NCI-H1930 (cell line): ENCODE measurements at places on chromosomes 2 and 18.

DNA sequence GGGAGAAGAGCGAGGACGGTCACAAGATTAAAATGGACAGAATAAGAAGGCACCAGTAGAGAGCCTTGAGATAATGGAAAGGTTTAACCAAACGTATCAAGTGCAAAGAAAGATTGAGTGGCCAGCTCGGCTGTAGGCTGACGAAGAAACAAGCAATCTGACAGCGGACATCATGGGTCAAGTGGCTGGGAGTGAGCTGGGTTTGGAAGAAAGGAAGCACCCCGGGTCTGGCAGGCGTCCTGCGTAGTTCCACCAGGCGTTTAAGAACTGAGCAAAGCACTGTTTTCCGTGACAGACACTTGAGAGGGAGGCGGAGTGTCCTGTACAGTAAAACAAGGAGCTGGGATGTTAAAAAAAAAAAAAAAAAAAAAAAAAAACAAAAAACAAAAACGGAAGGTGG is 27.1 kb downstream of the DAPL1 start:
- DNase-seq, result no peak

- DNase-seq, result no peak
Measured at GRCh38 chr18:22739789-22740188, 193.3 kb upstream of the RBBP8 start.

- DNase-seq, result no peak
Measured at GRCh38 chr2:67760995-67761394, 301.8 kb downstream of the C1D start.

DNA sequence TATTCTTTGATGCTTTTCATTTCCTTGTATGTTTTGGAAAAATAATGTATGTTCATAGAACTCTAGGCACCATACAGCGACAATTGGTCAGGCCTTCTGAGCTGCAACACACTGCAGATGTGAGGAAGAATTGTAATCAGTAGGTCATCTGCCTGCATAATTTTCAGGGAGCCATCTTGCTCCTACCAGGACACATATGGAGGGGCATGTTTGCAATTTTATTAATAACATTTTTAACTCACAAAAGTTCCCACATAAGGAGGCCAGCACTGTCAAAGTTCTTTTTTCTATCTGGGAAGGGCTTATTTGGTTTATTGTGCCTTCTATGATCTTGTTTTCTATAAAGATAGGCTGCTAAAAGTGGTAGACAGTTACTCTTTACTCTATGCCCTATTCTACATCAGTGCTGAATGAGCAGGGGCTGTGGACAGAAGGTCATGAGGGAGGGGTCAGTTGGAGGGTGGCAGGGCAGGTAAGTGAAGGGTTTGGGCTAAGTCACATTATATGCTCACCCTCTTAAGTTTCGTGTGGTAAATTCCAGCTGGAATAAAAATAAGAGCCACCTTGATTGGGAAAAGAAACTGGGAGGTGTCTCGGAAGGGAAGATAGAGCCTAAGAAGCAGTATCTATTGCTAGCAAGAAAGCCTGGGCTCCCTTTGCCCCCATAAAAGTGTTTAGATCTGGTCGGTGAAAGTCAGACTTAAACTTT is 126.3 kb downstream of the PLCL1 start:
- DNase-seq, result no peak

DNA sequence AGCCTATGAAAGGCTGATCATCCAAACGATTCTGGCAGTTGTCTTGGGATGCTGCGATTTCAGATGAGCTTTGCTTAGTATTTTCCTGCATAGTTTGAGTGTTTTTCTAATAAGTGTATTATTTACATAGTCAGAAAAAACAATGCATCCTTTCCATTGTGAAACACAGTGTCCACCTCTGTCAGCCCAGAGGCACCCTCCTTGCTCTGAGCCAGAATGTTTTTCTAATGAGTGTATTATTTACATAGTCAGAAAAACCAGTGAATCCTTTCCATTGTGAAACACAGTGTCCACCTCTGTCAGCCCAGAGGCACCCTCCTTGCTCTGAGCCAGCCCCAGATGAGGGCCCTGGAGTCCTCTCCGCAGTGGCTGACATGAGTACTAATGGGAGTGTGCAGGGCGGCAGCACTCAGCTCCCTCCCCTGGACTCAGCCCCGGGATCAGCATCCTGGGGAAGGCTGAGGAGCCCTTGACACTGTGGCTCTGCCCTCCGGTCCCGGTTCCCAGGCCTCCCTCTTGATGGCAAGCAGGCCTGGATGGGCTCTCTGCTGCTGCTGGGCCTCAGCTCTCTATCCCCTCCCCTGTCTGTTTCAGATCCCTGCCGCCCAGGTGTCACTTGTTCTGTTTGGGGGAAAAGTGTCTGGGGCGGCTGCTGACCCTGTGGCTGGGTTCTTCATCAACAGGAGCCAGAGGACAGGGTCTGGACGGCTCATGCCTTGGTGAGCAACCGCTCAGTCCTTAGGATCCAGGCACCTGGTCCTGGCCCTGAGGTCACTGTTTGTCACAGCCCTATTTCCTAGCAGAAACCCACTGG is 5.9 kb downstream of the MFSD2B start:
- no peak for DNase-seq

- no peak for DNase-seq
Measured at GRCh38 chr2:6143812-6144211, 451.6 kb downstream of the SOX11 start.

DNA sequence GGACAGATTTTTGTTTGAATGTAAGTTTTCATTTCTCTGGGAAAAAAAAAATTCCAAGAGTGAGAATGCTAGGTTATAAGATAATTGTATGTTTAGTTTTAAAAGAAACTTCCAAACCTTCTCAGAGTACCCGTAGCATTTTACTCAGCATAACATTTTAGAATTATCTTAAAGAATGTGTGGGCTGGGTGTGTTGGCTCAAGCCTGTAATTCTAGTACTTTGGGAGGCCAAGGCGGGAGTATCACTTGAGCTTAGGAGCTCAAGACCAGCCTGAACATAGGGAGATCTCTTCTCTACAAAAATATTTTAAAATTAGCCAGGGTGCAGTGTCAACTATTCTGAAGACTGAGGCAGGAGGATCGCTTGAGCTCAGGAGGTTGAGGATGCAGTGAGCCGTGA is 57.4 kb upstream of the RMP24 start:
- DNase-seq, result no peak

GRCh38 chr2:40292291-40292690 is 159.6 kb downstream of the SLC8A1 start:
- DNase-seq, result no peak

DNA sequence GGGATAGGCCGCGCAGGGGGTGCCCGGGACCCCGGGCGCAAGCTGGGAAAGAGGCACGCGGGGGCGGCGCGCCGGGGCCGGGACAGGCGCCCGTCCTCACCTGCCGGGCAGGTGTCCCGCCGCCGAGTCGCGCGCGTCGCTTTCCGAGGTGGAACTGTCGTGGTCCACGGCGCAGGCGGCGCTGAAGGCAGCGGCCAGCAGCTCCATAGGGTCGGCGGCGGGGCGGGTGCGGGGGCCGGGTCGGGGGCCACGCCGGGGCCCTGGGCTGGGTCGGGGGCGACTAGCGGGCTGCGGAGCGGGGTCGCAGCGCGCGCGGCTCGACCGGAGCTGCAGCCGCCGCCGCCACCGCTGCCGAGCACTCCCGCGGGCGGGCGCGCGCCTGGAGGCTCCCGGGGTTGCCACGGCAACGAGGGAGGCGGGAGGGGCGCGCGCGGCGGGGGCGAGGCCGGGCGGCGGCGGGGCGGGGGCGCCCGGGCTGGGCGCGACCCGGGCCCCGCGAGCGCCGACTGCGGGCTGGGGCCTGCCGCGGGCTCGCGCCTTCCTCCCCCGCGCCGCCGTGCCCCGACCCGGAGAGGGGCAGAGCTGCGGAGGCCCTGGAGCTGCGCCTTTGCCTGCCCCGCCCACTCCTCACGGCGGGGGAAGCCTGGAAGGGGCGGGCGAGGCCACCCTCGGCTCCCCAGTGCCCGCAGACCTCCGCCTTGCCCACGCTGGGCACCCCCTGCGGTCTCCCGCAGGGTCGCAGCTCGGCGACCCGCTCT is 57.9 kb downstream of the SNORC start:
- peak; percentile 49 for DNase-seq

DNA sequence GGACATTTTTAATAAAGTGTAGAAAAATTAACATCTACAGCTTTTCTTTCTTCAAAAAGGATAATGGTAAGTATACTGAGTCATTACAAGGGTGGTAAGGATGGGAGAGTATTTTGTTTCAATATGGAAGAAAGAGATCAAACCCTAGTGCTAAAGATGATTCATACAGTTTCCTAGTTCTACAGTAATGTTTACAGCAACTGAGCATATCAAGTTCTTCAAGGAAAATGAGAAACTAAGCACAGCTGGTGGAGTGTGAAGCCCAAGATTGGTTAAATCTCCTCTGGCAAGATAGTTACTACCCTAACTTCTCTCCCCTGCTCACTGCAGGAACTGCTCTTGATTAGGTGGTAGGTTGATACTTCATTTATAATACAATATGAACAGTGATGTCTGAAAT is 467.5 kb downstream of the XIRP2 start:
- no peak for DNase-seq

DNA sequence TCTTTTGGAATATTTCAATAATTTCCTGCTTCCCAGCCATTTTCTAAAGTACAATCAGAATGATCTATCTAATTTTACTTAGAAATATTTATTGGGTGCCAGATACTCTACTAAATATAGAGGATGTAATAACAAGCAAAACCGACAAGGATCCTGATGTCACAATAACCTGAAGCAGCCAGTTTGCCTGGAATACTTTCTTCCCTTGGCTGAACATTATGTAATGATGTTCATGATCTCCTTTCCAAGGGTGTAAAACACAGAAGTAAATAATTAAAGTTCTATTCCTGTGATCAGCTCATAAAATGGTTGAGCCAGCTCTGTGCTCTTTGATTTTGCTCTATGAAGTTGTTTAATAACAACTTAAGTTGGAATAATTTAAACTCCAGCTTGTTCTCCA is 2.6 kb upstream of the MRPL19 start:
- no peak for DNase-seq

GRCh38 chr2:8388781-8389180 is 293.1 kb upstream of the ID2 start:
- no peak for DNase-seq

DNA sequence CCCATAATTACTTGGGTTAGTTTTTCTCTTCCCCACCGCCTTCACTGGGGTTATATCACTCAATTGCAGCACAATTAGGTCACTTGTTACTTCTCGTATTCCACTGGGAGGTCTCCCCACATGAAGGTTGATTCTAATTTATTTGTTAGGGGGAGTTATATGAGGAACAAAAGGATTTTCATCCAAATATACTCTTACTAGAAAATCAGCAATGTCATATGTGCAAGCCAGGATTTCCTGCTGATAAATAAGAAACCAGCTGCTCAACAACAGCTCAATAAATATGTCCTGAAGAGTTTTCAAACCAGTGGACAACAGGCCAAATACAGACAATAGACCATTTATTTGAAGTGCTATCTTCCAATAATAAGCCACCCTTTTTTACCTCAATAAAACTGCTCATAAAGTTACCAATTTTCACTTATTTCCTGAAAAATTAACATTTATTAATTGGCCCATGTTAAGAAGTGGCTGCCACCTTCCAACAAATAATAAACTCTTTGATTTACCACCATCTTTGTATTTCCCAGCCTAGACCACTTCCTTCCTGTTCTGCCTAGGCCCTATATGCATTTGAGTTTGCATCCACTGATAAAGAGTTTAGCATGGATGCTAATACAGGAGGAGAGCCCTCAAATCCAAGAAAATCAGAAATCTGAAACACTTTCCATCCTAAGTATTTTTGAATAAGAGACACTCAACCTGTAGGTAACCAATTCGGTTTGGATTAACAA is 184.4 kb upstream of the SLC39A10 start:
- no peak for DNase-seq
